ENCODE measurements at places on chromosomes 5 and 9.
A peak's percentile ranks its signal among the peaks of the same experiment; 100 is the strongest.

GRCh38 chr5:116135344-116135743, 50.5 kb downstream of the COMMD10 start:
- no peak for DNase-seq

GRCh38 chr9:133935328-133936005, 56.7 kb downstream of the VAV2 start:
- peak; percentile 82 for DNase-seq

- no peak for DNase-seq
Measured at GRCh38 chr9:92290785-92291429, 2.6 kb downstream of the IARS1 start.

DNA sequence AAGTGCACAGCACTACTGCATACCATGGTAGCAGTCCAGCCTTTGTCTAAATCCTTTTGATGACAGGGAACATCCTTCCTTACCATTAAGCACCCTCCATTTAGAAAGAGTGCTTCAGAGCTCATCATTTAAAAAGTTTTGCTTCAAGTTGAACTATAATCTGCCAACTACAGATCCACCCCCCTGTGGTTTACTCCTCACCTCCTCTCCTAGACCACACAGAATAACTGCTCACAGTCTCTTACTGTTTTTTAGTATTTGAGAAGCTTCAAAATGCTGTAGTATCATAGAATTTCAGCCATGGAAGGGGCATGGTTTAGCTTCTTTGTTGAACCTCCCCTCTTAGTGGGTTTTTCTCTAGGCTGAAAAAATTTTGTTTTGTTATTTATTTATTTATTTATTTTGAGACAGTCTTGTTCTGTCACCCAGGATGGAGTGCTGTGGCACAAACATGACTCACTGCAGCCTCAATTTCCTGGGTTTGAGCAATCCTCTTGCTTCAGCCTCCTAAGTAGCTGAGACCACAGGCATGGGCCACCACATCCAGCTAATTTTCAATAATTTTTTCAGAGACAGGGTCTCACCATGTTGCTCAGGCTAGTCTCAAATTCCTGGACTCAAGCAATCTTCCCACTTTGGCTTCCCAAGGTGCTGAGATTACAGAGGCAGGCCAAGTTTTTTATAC, 384.3 kb upstream of the RFX3 start:
- DNase-seq, result no peak

DNA sequence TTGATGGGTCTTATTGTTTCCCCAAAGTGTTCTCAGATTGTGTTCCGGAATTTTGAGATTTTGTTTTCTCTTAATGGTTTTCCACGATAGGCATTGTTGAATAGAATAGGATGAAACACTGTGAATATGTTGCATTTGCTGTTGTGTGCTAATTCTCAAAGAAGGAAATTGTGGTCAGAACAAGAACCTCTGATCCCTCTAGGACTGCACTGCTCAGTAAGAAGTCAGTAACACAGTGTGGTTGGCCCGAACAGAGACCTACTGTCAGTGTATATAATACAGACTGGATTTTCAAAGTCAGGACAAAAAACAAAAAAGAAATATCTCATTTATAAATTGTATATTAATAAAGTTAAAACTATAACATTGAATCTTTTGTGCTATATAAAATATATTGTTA, 494.8 kb downstream of the MAT2B start:
- no peak for DNase-seq

DNA sequence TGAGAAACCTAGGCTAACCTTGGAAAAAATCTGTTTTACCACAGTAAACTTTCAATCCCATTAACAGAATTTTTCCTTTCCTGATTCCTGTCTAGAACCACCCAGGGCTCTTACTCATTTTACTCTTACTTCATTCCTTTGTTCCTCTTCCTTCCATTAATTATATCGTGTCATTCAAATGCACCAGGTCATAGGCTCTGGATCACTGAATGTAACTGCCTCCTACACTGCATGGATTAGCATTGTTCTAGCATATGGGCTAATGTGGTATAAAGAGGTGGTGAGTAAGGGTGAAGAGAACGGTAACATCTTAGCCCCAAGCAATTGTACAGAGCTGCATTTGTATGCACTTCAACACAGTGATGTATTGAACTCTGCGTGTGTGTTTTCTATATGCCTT, 49.5 kb upstream of the SPINK5 start:
- no peak for DNase-seq

- no peak for DNase-seq
Measured at GRCh38 chr5:61820836-61821235, 485.2 kb upstream of the KIF2A start.

DNA sequence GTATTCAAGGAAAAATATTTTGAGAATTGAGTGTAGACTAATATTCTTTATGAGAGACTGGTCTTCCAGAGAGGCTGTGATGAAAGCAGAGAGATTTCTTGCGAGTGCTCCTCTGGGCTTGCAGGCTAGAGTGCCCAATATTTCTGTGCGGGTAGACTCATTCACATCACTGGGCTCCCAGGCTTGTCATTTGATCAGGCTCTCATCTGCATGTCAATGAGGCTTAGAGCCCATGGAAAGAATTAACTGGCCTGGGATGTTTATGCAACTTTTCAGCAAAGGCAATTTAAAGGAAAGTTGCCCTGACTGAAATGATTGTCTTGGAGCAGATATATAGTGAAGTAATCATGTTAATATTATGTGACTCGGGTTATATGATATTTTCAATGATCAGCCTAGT, 42.3 kb downstream of the SNCAIP start:
- DNase-seq, result no peak

DNA sequence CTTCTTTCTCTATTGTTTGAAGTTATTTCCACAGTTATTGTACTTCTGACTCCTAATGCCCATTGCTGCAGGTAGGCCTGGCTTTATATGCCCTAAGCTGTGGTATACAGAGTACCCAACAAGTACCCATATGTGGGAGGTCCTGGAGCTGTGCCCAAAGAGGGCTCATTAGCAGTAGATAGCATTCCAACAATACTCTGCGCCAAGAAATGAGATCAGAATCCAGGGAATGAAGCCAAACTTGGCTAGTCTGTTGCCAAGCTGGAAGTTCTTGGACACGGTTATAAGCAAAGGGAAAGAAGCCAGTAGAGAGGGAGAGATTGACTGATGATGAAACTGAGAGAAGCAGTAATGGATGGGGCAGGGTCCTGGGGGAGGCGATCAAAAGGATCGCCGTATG, 29.7 kb upstream of the FAM169A start:
- DNase-seq, result no peak

GRCh38 chr5:138601444-138601843, 26.2 kb upstream of the HSPA9 start:
- DNase-seq, result no peak

DNA sequence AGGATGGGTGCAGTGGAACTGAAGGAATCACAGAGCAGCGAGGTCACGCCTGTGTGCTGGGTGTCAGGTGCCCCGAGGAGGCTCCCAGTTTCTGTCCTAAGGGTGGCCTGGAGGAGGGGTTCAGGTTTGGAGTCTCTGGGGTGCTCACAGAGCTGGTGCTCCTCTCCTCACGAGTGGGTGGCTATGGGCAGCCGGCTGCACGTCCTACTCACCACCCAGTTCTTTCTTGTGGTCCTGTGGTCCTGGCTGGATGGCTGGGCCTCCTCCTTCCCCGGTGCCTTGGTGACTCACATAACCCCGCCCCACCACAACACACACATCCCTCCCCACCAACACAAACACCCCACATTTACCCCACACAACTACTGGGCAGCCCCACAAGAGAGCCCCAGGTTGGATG, 9.9 kb upstream of the PTGS1 start:
- no peak for DNase-seq

DNA sequence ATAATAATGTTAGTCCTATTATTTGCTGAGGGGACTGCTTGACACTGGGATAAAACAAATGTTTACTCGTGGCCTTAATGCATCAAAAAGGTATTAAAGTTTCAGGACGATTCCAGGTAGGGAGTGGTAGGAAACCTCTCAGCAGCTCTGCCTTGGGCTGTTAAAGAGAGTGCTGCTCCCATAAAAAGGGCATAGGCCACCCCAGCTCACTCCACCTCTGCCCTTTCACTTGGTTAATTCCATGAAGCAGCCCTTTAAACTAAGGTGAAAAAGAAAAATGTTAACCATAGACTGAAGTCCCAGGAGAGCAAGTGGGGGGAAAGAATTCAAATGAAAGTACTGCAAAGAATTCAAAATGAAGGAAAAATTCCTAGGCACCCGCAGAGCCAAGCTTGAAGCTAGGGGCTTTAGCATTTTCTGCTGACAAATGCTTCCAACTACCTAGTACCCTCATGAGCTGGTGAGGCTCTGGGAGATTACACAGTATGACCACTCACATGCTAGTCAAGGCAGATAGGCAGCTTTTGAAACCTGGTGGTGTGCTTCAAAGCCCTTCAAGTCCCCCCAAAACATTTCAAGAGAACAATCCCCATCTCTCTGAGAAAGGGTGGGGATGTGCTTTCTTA, 8.5 kb downstream of the KLF9 start:
- no peak for DNase-seq

DNA sequence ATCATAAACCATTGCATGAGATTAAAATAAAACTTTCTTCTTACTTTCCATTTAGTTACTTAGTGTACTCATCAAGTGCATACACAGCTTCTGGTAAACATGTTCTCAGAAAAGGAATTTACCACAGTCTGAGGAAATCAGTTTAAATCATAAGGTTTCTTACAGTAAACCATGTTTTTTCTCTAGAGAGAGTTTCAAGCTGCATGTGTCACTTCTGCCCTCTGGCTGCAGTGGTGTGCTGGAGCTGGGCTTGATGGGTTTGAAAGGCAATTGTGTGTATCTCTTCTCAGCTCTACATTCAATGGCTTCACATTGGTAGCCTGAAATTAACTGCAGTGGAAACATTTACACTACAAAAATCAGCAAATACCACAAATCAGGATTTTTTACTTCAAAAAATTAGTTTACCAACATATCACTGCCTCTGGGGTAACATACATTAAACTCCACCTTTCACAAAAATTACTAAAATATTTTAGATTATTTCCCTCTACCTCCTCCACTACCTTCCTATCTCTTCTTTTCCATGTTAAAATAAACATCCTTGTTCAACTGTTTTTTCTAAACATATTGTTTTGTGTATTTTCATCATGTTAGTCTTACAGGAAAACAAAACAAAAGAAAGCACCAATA, 414.3 kb downstream of the ANXA1 start:
- DNase-seq, result no peak

DNA sequence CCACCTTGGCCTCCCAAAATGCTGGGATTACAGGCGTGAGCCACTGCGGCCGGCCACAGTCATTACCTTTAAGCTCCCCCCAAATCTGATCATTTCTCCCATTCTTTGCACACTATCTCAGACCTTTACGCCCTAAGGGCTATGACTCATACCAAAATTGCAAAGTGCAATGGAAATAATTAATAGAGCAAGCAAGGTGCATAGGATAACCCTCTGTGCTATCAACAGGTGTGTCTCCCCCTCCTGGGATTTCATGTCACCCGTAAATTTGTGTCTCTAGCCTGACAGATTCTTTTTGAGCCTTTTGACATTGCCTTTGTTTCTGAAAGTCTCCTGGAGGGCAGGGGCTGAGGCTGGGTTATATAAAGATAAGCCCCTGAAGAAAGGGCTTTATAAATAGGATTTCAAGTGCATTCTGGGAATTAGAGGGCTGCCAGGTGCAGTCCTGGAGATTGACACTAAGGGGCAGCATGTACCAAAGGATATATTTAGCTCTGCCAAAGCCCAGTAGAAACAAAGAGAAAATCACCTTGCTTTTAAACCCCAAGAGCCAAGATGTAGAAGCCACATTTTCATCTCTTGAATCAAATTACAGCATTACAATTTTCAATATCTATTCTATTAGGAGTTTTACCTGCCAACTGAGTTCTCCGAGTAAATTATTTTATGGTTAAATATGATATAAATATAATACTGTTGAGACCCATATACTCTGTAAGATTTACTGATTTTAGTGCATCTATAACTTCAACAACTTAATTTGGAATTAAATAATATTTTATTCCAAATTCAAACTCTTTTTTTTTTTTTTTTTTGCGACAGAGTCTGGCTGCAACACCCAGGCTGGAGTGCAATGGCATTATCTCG, 18.2 kb downstream of the S100Z start:
- peak; percentile 60 for DNase-seq

DNA sequence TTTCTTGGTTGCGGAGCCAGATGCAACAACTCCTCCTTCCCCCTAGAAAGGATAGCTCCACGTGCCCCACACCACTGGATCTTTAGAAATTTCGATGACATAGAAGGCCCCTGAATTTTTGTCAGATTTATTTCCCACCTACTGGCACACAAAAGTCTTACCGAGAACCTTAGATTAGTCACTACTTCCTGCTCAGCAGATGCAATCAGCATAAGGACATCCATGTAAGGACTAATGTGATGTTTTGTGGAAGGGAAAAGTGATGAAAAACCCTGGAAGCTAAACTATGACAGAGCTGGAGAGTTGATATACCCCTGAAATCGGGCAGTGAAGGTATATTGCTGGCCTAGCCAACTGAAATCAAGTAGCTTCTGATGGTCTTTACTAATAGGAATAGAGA, 125.5 kb upstream of the NFIL3 start:
- no peak for DNase-seq

DNA sequence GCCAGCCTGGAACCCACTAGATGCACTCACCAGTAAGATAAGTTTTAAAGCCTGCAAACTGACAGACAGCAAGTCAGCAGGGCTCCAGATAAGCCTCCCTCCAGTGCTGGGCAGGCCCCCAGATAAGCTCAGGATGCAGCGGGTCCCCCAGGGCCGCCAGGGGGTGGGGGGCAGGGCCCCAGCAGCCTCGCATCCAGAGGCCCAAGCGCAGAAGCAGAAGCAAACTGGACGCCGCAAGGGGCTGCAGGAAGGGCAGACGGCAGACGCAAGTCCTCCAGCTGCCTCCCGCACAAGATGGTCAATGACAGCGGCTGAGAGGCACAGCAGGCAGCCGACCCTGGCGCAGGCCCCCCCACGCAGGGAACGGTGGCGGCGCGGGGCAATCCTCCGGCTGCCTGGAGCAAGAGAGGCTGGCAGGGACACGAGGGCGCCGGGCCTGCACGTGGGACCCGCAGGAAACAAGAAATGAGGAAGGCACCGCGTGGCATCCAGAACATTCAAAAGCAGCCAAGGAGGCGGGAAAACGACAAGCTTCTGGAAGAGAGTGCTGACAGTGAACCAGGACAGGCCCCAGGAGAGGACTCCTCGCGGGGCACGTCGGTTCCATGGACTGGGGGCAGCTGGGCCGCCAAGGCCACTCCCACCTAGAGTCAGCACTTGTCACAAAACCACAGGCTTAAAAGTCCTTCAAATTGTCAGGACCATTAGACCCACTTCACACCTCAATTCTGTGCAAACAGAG, 49.8 kb downstream of the ROR2 start:
- DNase-seq, result no peak

DNA sequence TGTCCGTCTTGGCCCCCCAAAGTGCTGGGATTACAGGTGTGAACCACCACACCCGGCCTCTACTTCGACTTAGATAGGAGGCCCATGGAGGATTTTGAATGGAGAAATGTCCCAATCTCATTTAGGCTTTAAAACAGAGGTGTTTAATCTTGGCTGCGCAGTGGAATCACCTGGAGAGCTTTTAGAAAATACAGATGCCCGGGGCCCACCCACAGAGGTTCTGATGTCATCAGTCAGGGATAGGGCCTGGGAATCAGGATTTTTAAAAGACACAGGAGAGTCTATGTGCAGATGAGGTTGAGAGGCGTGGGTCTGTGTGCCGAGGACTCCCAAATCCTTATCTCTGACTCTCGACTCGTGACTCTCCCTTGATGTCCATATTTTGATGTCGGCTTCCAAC, 124.0 kb upstream of the BOD1 start:
- no peak for DNase-seq

All from NCI-H146 (cell line).